Motor neuron (in vitro differentiated cells): ENCODE measurements at places on chromosomes 12 and 14. TPM values are rescaled to one million over a fixed set of nuclear protein-coding genes. Genes with fewer than 3 reads are reported as not detected.

- peak; percentile 46 for ATAC-seq
These were observed 577 bp downstream of the DTX3 start for GRCh38 chr12:57604992-57605810.

DNA sequence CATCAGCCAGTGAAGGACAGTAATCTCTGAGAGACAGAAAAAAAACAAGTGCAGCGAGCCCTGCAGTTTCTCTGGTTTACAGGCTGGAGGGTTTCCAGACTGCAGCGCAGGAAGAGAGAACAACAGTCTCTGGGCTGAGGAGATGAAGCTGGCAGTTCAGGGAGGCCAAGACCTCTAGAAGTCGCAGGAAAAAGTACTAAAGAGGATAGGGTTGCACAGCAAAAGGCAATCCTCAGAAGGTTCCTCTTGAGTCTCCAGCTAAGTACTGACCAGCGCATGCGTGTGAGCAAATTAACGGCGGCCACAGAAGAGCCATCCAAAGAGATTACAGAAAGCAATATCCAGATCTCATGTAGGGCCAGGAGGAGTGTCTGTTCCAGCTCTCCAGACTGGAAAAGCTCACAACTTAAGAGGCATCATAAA is 12.2 kb upstream of the CCDC60 start:
- ATAC-seq, result no peak

- ATAC-seq, result no peak
These were observed 499 bp downstream of the RNASE4 start for GRCh38 chr14:20684662-20685456.

DNA sequence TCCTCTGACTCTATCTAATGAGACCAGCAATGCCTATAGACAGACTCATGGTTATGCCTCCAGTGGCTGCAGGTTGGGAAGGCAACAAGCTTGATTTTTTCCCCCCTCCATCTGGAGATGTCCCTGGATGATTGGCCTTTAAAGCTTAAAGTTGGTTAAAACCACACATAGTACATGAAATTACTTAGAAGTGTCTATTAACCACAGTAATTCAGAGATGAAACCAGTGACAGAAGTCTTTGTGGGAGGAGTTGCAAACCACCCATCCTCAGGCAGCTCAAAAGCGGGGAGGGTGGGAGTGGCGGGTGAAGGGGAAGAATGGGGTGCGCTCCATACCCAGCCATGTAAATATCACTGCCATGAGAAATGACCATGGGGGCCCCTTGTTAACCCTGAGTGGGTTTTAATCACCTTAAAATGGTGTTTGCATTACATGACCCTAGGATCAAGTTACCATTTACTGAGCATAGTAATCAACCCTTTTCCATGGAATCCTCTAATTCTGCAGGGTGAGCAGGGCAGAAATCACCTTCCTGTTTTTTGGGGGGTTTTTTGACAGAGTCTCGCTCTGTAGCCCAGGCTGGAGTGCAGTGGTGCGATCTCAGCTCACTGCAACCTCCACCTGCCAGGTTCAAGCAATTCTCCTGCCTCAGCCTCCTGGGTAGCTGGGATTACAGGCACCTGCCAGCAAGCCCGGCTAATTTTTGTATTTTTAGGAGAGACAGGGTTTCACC is 133.5 kb downstream of the FOXN3 start:
- ATAC-seq, result no peak

GRCh38 chr12:117563007-117563406 is 201.6 kb upstream of the NOS1 start:
- no peak for ATAC-seq

DNA sequence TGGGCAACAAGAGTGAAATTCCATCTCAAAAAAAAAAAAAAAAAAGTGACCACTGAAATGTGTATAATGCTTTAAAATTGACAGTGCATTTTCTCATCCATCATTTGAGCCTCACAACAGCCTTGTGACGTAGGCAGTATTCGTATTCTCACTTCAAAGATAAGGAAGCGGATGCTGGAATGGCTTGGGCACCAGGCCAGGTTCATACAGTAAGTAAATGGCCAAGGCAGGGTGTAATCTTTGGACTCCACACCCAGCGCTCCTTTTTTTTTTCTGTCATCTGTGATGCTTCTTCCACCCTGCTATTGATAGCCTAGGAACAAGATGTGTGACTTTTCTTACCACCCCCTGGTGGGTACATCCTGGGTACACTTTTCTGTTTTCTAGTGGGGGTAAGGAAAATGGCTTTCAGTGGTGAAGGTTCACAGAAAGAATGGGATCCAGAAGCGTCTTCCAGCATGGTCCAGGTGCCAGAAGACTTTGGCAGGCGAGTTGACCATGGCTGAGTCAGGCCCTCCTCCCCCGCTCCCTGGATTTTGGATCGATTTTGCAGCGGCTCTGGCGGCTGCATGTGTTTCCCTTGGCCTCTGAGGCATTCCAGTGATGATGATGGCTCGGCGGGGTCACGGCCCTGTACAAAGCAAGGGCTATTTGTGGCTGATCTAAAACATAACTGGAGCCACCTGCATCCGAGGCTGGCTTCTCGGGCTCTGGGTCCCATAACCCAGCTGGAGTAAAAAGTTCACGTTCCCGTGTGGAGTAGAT is 110.6 kb downstream of the CACNA1C start:
- ATAC-seq, result no peak

Gene SERPINA9
- 0.44 and 1.3 TPM in 2 replicates for total RNA-seq

Gene IL23A
- total RNA-seq, result 1.1 and 1.2 TPM in 2 replicates

Gene TAS2R9
- total RNA-seq, result 0.57 and 1.3 TPM in 2 replicates
